ENCODE measurements at places on chromosomes 3 and 15. TPM values are rescaled to one million over a fixed set of nuclear protein-coding genes. Genes with fewer than 3 reads are reported as not detected.

- no peak for DNase-seq
Measured at GRCh38 chr3:73604451-73604850, 20.3 kb downstream of the PDZRN3 start.

GRCh38 chr3:107676469-107677309 lies 153.9 kb downstream of the BBX start:
- DNase-seq, result no peak

GRCh38 chr15:81281766-81282605 lies 42.0 kb downstream of the STARD5 start:
- DNase-seq, result no peak

DNA sequence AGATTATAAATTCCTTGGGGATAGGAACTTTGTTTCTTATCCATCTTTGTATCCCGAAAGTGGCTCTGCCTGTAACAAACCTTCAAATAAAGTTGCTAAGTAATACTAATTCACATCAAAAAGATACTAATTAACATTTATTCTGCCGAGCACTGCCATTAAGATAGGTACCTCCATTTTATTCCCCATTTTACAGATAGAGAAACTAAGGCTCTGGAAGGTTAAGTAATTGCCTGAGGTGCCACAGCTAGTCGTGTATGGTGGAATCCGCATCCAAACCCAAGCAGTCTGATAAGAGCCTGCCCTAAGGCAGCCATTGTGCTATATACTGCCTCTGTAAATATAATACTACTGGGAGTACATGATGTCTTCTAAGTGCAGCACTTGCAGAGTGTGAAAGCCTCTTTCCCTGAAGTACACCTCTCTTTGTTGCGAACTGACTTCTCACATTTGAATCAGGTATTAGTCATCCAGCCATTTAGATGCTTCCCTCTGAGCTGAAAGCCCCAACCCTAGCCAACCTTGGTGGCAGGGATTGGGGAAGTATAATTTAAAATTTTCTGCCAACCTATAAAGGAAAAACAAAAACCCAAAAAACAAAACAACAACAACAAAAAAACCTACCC lies 78.5 kb upstream of the CHD2 start:
- DNase-seq, result no peak

COLQ gene
- 2.8 TPM for total RNA-seq

- no peak for DNase-seq
Measured at GRCh38 chr3:166052440-166052839, 215.2 kb upstream of the BCHE start.

- no peak for DNase-seq
Measured at GRCh38 chr3:181264486-181264885, 274.9 kb upstream of the DNAJC19 start.

CPNE9 gene
- not detected for total RNA-seq

RBPMS2 gene
- total RNA-seq, result 5.3 TPM

BRPF1 gene
- 17.5 TPM for total RNA-seq

DNA sequence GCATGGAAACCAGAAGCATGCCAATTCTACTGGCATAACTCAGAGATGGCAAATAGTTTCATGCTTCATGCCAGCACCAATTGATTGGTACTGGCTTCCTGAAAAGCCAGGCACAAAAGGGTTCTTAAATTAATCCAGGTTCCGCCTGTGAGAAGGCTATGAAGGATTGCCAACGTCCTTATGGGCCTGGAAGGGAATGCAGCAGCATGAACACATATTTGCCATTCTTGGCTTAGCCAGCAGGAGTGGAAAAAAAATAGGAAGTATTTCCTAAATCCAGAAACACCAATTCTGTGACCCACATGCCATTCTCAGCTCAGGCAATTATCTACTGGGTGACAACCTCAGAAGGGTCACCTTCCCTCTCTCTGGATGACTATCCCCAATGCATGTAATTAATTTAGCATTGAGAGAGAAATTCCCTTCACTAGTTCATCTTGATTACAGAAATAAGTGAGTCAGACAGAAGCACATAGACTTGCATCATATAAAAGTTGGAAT lies 36.0 kb downstream of the ADAMTS9 start:
- no peak for DNase-seq

GRCh38 chr3:196991581-196992460 lies 23.2 kb upstream of the PIGZ start:
- DNase-seq, result peak; percentile 68

GPD1L gene
- 47.4 TPM for total RNA-seq

DNA sequence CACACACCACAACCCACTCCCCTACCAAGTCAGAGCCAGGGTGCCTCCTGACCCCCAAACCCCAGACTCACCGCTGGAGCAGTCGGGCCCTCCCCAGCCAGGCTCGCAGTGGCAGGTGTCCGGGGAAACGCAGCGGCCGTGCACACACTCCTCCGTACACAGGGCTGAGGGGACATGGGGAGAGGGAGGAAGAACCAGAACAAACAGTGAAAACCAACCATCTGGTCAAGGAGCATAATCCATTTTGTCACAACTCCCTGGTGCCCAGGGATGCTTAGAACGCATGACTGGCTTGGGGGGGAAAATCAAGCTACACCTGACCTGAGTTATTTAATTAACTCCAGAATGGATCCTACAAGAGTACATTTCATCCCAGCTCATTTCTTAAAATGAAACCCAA lies 159.2 kb downstream of the MEGF11 start:
- DNase-seq, result peak; percentile 71

GRCh38 chr3:191166368-191166767 lies 32.7 kb upstream of the OSTN start:
- DNase-seq, result no peak

TMCO5A gene
- total RNA-seq, result not detected

DNA sequence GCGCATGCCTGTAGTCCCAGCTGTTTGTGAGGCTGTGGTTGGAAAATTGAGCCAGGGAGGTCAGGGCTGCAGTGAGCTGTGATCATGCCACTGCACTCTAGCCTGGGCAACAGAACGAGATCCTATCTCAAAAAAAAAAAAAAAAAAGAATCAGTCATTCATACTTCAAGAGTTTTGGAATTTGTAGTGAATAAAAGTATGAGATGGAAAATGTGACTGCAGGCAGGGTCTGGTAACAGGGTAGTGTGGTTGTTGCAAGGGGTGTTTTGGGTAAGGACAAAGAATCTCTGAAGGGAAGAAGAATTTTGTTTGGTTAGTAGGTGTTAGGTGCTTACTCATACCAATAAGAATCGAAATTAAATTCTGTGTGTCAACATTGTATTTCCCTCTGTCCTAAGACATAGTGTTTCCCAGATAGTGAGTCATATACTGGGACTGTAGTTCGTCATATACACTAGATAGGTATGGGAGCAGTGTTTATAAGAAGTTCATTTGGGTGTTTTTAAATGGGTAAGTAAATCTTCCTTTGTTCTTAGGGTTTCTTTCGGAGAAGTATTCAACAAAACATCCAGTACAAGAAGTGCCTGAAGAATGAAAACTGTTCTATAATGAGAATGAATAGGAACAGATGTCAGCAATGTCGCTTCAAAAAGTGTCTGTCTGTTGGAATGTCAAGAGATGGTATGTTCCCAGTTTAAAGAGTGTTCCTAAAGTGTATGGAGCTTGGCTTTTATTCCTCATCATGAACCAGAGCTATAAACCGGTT lies 14.2 kb downstream of the NR1D2 start:
- no peak for DNase-seq

TM6SF1 gene
- total RNA-seq, result 6.9 TPM

- no peak for DNase-seq
Measured at GRCh38 chr3:8761866-8762265, 7.5 kb downstream of the OXTR start.

CNTN6 gene
- total RNA-seq, result 2.1 TPM

ERICH6 gene
- not detected for total RNA-seq

GRCh38 chr15:74525945-74526344 lies 15.1 kb upstream of the ARID3B start:
- DNase-seq, result no peak

DNA sequence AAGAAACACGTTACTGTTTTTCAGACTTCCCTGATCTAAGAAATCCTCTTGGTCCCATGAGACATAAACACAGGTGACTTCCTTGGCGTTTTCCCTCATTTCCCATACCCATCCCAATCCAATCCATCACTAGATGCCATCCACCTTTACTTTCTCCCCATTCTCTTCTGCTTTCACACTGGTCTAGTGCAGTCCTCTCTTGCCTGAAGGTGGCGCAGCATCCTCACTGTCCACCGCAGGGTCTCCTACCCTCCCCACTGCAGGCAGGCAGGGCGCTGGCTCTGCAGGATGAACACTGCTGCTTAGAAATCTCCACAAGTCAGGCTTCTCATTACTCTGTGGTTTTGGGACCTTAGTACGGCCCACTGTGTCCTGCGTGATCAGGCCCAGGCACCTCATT lies 58.2 kb downstream of the RAB7A start:
- no peak for DNase-seq

APBA2 gene
- total RNA-seq, result 2.7 TPM

GRCh38 chr15:29854413-29854812 lies 32.1 kb upstream of the TJP1 start:
- DNase-seq, result no peak

GRCh38 chr3:43525941-43526607 lies 95.7 kb downstream of the ANO10 start:
- no peak for DNase-seq

ITIH4 gene
- total RNA-seq, result 28.8 TPM

DNA sequence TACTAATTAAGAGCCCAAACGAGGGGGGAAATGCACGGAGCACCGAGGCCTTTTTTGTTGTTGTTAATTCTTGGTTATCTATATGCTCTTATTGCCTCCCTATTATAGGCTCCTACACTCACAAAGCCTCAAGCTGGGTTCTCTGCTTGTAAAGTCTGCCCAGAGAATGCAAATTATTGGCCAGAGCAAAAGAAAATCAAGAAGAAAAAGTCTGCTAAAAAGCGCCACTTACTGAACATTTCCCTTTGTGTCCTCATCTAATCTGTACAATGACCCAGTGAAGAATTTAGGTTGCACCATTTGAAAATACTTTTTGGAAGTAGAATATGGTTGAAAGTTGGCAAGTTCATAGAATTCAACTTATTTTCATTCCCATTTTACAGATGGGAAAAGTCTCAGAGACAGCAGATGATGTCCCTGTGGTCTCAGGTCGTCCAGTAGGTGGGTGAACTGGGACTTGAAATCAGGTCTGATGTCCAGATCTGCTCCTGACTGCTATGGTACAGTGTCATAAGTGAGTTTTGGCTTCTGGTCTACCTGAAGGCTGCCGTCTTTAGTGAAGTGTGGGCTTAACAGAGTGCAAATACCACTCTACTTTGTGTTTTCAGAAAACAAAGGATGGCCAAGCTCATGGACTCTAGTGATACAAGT lies 1.1 kb upstream of the TNFAIP8L3 start:
- no peak for DNase-seq
